ENCODE measurements at places on chromosomes 7 and 10.
A peak's percentile ranks its signal among the peaks of the same experiment; 100 is the strongest.

- DNase-seq, result no peak
Observed at GRCh38 chr7:73615886-73616285, 8.4 kb downstream of the MLXIPL start.

DNA sequence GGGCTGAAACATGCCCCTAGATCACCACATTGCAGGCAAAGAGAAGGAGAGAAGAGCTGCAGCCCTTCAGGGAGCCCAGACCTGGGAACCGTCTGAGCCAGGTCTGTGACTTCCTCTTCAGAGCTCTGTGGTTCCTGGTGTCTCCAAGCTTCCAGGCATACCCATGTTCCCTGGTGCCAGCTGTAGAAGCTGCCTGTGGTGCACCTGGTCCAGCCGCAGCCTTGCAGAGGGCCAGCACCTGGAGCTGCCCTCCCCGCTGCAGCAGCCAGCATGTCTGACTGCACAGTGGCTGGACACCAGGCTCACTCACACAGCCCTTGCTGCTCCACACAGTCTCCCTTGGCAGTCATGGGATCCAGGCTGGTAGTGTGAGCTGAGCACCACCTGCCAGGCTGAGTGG lies 33.6 kb downstream of the C7orf25 start:
- DNase-seq, result no peak

- DNase-seq, result no peak
Observed at GRCh38 chr10:8325024-8325980, 270.8 kb downstream of the GATA3 start.

GRCh38 chr7:45583296-45583695 lies 9.1 kb downstream of the ADCY1 start:
- no peak for DNase-seq

GRCh38 chr10:28778524-28778923 lies 101.2 kb downstream of the BAMBI start:
- peak; percentile 10 for DNase-seq

GRCh38 chr10:119418362-119418761 lies 124.2 kb downstream of the RGS10 start:
- no peak for DNase-seq

GRCh38 chr10:74543276-74543675 lies 283.1 kb upstream of the KAT6B start:
- peak; percentile 14 for DNase-seq

DNA sequence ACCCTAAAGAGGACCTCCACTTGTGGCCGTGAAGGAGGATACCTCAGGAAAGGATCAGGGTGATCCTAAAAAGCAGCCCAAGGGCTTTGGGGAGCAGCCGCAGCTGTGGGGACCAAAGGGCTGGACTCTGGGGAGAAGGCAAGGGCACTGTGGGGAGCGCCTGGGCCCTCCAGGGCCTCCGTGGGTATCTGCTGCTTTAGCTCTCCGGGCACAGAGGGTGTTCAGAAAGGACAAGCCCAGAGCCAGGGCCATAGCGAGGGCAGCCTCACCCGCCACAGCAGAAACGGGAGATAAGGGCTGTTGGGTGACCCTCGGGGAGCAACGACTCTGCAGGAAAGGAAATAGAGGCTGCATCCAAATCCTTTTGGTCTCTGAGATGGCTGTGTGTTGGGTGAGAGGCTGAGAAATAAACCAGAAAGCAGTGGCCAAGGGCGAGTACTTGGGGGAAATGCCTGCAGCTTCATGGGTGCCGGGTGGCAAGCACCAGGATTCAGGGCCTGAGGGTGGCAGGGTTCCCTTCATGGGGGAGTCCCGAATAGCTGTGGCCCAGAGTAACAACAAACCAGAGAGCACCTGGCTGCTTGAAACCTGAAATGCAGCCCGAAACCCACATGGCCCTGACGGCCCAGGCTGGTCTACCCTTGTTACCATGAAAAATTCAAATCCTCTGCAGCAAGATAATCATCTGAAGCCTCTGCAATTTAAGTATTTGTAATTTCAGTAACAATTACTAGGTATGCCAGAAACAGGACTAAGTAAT lies 95.2 kb downstream of the VIPR2 start:
- no peak for DNase-seq

- DNase-seq, result no peak
Observed at GRCh38 chr7:82312646-82313045, 130.9 kb downstream of the CACNA2D1 start.

DNA sequence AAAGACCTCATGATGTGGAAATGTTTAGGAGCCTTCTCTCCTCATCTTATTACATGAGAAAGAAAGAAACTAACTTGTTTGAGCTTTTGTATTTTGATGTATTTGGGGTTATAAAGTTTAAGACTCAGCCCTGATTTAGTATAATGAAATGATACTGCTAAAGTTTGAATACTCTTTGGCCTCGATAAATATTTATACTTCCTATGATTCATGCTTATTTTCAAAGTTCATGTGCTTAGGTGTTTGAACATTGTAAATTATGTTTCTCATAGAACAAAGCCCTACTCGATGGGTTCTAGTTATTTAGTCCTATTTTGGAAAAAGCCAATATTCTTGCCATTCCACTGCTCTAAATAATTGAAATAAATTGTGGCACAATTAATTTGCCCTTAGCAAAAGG lies 303.2 kb downstream of the ZWINT start:
- no peak for DNase-seq

- DNase-seq, result peak; percentile 68
Observed at GRCh38 chr10:87861566-87861952, 1.8 kb downstream of the KLLN start.

GRCh38 chr10:43199088-43199683 lies 60.9 kb downstream of the CSGALNACT2 start:
- no peak for DNase-seq

- DNase-seq, result peak; percentile 27
Observed at GRCh38 chr10:49398000-49398861, 2.3 kb upstream of the DRGX start.

GRCh38 chr10:24457661-24458318 lies 248.9 kb downstream of the KIAA1217 start:
- no peak for DNase-seq

- no peak for DNase-seq
Observed at GRCh38 chr10:129505500-129506075, 38.5 kb downstream of the MGMT start.

DNA sequence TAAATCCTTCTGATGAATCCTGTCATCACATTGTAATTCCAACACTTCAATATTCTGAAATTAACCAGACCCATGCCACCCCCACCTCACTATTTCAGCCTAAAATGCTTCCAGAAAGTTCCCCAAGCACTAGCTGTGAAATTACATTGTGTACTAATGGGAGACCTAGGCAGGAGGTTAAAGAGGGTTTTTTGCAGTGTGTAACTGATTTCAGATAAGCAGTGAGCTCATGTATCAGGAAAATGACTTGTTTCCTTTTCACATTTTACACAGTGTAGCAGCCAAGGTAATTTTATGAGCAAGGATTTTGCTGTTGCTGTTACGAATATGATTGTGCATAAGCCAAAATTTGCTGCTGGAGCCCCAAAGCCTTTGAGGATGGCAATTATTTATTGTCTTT lies 129.0 kb downstream of the INHBA start:
- DNase-seq, result no peak

DNA sequence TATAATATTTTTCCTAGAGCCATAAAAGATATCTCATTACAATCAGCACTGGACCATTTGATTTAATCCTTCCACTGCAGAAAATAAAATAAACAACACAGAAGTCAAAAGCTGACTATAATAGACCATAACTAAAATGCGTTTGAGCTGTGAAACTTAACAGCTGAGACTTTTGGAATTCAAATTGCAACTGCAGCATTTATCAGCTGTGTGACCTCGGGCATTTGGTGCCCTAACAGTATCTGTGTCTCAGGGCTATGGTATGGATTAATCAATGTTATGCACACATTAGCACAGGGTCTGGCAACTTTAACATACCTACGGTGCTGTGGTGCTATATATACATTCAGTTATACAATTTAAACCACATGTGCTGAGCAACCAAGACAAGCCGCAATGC lies 160.1 kb downstream of the COL28A1 start:
- DNase-seq, result no peak

- peak; percentile 52 for DNase-seq
Observed at GRCh38 chr10:62399211-62399610, 25.0 kb downstream of the ZNF365 start.

DNA sequence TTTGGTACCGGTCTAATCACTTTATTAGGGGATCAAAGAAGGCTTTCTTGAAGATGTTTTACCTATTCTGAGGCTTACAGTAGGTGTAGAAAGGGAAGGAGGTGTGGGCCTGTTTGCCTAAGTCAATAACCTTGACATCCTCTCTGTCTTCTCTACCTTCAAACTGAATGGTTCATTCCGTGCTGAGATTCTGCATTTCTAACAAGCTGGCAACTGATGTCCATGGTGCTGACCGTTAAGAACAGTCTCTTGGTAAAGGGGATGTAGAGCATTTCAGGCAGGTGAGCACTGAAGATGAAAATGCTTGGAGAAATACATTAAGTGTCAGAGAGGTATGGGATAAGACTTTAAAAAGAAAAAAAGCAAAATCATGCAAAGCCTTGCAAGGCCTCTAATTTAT lies 51.5 kb upstream of the DGKB start:
- DNase-seq, result no peak

DNA sequence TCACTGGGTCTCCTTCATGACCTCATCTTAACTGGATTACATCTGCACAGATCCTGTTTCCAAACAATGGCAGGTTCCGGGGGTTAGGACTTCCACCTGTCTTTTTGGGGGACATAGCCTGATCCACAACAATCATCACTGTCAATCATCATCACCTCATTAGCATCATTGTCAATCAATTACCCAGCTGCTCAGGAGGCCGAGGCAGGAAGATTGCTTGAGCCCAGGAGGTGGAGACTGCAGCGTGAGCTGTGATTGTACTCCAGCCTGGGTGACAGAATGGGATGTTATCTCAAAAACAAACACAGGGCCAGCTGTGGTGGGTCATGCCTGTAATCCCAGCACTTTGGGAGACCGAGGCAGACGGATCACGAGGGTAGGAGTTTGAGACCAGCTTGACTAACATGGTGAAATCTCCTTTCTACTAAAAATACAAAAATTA lies 18.7 kb downstream of the AMZ1 start:
- DNase-seq, result no peak

- no peak for DNase-seq
Observed at GRCh38 chr10:84698989-84699388, 370.6 kb downstream of the CCSER2 start.

GRCh38 chr10:6840766-6841165 lies 260.7 kb upstream of the PRKCQ start:
- DNase-seq, result peak; percentile 44

DNA sequence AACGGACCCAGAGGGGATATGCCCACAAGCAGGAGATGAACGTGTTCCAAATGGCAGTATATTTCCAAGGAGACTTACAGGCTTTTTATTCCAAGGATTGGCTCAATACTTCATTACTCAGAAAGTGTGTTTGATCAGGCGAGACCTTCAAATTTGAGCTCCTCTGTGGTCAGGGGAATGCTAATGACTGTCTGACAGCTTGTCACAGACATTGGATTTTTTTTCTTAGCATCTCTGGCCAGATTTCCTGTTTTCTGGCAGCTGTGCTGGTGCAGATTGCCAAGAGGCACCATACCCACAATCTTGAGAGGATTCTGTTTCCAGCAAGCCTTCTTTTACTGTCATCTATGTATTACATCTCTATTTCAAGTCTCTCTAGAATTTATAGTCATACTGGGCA lies 93.8 kb downstream of the C1GALT1 start:
- DNase-seq, result no peak

- DNase-seq, result no peak
Observed at GRCh38 chr7:28903730-28904577, 54.2 kb downstream of the TRIL start.

GRCh38 chr7:40810274-40810673 lies 675.5 kb downstream of the SUGCT start:
- DNase-seq, result peak; percentile 55

DNA sequence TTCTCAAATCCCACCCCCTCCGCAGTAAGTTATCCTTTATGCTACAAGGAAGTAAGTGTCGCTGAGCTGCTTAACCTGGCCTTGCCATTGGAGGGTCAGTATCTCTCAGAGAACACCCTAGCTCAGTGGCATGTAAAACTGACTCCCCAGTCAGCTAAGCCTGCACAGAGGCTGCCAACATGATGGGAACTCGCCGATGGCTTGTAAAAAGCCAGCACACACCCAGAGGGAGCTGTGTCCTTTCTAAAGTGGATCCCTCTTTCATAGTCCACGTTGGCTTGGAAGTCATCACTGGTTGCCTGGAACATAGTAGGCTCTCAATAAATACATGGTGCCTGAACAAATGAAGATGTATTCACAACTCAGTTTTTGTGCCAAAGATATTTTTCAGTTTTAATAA lies 249.1 kb upstream of the YAE1 start:
- no peak for DNase-seq

DNA sequence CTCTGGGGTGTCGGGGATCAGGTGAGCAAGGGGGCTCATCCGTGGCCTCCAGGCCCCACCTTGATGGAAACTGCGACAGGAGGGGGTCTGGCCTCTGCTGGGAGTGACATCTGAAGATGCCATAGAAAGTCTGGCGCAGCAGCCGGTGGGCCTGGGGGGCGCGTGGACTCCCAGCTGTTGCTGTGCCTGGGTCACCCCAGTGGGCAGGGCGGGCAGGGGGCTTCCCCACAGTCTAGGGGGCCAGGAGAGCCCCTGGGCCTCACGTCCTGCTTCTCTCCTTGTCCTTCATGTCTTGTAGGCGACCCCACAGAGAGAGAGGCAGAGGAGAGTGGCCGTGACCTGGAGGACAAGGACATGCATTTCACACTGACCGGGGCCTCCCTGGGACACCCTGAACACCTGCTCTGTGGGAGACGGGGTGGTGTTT lies 450.5 kb downstream of the DNAJB6 start:
- no peak for DNase-seq

DNA sequence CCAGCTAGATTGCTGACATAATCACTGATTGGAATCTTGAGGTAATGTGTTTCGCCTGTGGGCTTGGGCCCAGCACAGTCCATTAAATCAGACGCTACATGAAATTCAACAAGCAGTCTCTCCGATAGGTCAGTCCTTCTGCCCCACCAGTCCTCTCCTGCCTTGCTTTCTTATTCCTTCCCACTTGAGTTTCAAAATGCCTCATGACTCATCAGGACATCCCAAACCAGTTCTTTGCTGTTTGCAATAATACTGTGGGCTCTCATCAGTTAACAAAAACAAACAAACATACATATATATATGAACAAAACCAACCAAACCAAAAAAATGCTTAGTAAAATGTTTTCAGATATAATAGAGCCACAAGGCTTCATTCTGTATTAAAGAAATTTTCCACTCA lies 599.0 kb downstream of the SORCS1 start:
- no peak for DNase-seq

DNA sequence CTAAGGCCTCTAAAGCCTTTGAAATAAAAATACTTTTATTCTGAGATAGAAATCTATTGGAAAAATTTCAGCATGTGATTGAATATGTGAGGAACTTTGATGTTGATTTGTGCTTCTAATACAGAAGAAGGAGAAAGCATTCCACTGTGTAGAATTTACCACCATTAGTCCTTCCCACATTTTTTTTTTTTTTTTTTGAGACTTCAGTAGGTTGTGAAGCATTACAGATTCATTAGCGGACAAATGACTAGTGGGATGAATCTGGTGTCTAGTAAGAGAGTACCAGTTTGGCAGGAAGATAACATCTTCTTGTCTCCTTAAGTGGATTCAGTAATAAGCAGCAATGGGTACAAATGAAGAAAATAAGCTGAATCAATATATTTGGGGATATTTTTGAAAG lies 95.5 kb downstream of the ANKRD30A start:
- DNase-seq, result no peak

GRCh38 chr10:3036155-3037021 lies 31.0 kb upstream of the PFKP start:
- no peak for DNase-seq

- DNase-seq, result no peak
Observed at GRCh38 chr10:79940431-79940830, 8.5 kb downstream of the SFTPD start.

GRCh38 chr7:119943942-119944600 lies 328.9 kb upstream of the KCND2 start:
- no peak for DNase-seq
